ENCODE measurements at places on chromosomes 16 and 17.

DNA sequence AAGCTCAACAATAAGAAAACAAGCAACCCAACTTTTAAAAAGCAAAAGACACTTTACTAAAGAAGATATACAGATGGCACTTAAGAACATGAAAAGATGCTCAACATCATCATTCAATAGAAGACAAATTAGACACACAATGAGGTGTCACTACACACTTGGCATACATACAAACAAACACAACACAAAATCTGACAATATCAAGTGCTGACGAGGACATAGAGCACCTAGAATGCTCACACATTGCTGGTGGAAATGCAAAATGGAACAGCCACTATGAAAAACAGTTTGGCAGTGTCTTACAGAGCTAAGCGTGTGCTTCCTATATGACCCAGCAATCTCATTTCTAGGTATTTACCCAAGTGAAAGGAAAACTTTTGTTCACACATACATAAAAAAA, 18.9 kb downstream of the RPRML start:
- DNase-seq, result no peak

DNA sequence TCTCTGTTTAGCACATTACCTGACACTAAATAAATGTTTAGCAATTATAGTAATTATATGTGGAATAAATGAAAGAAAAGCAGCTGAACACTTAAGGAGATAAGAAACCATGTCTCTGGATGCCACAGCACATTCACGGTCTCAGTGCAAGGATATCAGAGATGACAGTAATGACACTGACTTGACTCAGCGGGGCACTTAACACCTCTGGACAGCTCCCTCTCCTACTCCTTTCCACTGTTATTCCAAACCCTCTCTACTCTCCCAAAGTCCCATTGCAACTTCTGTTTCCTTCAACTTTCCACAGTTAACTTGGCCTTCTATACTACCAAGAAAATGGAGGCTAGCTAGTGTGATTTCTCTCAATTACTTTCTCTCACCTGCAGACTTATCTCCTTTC, 93.0 kb upstream of the CORO6 start:
- DNase-seq, result no peak

- DNase-seq, result no peak
Measured at GRCh38 chr16:80457871-80458270, 82.9 kb upstream of the DYNLRB2 start.

DNA sequence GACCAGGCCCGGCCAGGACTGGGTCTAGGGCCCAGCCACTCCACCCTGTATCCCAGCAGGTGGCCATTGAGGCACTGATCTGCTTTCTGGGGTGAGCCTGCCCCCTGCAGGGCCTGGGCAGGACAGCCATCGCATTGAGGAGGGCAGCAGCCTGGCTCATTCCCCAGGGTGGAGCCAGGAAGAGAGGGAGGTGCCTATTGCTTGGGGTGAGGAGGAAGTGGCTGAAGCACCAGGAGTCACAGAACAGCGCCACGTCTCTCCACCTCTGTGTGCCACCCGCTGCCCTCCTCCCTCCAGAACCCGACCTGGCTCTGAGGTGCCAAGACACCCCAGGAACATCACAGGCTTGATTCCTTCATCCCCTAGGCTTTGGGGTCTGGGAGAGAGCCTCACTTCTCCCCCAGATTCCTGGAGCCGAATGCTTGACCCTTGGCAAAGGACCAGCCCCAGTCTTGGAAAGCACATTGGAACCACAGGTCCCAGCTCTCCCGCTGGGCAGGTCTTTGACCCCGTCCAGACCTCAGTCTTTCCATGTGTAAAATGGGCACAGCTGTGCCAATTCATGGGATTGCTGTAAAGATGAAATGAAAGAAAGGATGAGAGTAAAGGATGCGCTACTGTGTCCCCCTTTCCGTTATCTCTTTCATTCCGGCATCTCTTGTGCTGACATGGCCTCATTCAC, 7.2 kb upstream of the KRT36 start:
- peak; percentile 1 for DNase-seq

DNA sequence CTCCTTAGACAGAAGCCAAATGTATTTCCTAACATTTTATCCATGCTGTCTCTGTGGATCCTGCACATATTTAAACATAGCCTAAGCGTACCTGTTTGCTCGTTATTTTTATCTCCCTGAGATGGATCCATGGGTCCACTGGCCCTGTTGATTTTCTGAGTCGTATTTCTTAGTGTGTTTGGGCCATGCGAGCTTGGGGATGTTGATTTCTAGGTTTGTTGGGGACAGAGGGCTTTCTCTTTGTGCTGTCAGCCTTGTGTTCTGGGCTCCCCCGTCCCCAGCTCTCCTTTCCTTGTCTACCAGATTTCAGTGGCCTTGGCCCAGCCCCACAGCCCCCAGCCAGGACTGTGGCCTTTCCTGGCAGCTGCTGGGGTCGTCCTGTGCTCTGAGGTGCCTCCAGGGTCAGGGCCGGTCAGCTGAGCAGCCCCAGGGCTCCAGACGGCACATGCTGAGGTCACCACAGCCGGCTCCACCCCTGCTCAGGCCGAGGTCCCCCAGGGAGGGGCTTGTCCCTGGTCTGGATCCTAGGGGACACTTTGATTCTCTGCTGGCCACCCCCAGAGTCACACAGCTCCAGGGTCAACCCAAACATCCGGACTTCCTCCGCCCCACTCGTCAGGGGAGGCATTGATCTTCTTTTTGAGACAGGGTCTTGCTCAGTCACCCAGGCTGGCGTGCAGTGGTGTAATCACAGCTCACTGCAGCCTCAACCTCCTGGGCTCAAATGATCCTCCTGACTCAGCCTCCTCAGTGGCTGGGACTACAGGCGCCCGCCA, 4.4 kb downstream of the SSTR5 start:
- no peak for DNase-seq

DNA sequence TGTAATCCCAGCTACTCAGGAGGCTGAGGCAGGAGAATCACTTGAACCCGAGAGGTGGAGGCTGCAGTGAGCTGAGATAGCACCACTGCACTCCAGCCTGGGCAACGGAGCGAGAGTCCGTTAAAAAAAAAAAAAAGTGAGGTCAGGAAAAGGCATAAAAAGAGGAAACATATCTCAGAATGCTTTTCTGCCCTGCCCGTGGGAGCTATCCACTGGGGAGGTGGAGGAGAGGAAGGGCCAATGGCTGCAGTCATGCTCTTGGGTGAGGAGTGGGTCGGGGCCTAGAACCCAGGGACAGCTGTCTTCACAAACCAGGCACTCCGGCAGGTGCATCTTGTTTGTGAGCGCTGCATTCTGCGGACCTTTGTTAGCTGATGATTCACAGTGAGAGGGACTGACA, 60.0 kb upstream of the CDC42EP4 start:
- DNase-seq, result no peak

DNA sequence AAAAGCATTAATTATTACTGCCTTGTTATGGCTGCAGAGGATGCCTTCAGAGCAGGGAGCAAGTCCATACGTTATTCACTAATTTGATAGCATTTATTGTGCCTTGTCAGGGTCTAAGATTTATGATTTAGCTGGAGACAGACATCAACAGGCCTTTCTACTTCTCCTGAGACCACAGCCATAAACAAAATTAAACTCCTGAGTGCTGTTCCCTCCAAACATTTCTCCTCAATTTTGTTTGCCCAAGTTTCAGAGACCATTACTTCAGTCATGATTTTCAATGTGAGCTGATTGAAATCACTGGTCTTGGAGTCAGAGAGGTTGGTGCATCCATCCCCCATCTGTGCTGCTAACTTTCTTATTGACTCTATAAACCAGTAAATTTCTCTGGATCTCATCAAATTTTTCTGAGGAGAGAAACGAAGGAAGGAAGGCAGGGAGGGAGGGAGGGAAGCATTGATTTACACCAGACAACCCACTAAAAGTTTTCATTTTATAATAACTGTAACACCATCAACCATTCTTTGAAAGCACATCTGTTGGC, 423.6 kb upstream of the CDH11 start:
- DNase-seq, result no peak

- DNase-seq, result no peak
Measured at GRCh38 chr17:15920758-15921239, 24.1 kb upstream of the ADORA2B start.

DNA sequence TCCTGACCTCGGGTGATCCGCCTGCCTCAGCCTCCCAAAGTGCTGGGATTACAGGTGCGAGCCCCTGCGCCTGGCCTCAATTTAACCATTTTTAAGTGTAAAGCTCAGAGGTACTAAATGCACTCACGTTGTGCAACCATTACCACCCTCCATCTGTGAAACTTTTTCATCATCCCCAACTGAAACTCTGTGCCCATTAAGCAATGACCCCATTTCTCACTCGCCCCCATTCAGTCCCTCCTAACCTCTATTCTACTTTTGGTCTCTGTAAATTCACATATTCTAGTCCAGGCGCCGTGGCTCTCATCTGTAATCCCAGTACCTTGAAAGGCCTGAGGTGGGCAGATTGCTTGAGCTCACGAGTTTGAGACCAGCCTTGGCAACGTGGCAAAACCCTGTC, 8.3 kb upstream of the SPNS3 start:
- DNase-seq, result no peak

DNA sequence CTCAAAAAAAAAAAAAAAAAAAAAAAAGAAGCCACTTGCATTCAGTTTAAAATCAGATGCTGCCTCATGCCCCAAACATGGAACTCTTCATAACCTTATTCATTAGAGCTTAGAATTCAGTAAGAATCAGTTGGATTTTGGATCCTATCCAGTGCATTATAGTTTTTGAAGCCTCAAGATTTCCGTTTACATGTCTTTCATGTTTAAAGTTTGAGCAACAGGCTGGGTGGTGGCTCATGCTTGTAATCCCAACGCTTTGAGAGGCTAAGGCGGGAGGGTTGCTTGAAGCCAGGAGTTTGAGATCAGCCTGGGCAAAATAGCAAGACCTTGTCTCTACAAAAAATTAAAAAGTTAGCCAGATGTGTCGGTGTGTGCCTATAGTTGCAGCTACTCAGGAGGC, 55.0 kb downstream of the SNTB2 start:
- DNase-seq, result no peak

DNA sequence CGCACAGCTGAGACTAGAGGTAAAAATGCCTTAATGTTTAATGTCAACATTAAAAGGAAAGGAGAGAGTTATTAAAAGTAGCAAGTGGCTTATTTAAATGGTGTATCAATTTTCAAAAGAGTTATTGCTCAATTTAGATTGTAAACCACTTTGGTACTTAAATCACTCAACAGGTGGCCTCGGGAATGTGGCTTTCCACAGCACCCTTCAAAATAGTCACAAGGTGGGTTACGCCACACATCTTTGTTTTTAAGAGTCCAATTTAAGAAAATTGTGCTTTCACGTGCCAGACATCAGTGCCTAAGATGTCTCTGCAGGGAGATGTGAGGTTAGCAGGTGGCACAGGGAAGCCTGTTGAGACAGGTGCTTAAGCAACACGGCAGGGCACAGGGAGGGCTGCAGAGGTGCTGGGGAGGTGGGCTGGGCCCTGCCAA, 27.5 kb upstream of the ADCY7 start:
- no peak for DNase-seq

DNA sequence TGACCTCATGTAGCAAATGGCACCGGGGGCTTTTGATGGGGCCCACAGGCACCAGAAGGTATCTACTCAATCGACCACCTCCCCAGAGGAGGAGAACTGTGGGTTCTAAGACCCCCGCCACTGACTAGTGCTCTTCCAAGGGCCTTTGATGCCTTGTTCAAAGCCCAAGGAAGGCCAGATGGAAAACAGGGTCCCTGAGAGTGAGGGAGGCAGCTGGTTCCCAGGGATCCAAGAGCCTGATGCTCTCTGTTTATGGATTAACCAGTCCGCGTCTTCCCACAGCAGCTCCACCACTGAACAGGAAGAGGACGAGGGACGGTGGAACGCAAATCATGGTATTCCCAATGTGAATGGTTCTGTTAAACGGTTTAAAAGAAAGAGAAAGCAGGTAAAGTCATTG, 7.6 kb downstream of the PHB1 start:
- no peak for DNase-seq

GRCh38 chr16:50876263-50876662, 134.4 kb downstream of the CYLD start:
- DNase-seq, result no peak

DNA sequence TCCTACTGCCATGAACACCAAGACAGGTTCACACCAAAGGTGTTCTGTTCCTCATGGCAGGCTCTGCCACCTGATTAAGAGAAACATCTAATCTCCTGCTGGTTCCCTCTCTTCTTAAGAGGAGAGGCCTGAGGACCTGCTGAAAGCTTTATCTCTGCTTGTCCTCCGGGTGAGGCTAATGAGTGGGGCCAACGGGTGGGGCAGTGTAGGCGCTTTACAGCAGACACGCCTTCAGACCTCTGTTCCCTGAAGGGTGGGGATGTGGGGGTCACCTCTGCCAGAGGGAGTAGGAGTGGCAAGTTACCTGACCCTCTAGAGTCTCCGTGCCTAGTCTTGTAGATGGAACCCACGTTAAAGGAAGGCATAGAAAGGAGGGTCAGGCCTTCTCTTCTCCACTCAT, 4.2 kb upstream of the MRM1 start:
- DNase-seq, result no peak

- DNase-seq, result no peak
Measured at GRCh38 chr17:71338396-71338795, 782.4 kb upstream of the SOX9 start.

GRCh38 chr16:17915791-17916190, 420.7 kb downstream of the NPIPA8 start:
- no peak for DNase-seq

- DNase-seq, result no peak
Measured at GRCh38 chr16:56864960-56865359, at the start of gene SLC12A3. Gene SLC12A3, plus strand, starts transcription at chr16:56865207. Its CDS starts 29 bp downstream, at chr16:56865236.

DNA sequence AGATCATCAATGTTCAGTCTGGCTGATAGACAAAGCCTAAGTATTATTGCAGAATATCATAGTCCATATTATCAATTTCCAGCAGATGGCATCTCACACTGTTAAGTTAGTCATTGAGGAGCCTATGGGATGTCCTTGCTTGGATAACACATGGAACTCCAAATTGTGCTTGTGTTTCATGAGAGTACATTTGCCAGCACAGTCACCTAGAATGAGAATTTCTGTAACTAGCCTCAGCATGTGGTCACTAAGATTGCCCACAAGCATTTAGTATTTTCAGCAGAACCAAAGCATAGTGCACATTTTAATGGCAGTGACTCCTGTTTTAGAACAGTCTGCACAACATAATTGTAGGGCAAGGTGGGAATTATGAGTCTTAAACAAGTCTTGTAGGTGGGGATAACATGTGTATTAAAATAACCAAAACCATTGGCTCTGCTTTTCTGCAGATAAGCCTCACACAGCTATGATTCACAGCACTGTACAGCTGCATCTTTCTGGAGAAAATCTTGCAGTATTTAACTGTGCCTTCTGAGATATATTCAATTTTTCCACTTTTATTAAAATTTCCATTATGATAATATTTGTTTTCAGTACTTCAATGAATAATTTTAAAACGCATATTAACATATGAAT, 882.8 kb upstream of the SOX9 start:
- DNase-seq, result no peak
